HAP-1 (cell line): ENCODE measurements at places on chromosomes 4 and X.
A peak's percentile ranks its signal among the peaks of the same experiment; 100 is the strongest.

DNA sequence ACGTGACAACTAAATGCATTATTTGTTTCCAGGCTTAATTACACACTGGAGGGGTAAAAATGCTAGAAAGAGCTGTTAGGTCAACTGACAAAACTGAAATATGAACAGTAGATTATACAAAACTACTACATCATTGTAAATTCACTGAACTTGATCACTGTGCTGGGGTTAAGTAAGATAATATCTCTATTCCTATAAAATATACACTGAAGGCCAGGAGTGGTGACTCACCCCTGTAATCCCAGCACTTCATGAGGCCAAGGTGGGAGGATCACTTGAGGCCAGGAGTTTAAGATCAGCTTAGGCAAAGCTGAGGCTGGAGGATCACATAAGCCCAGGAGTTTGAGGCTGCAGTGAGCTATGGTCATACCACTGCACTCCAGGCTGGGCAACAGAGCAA is 31.8 kb upstream of the NKX6-1 start:
- DNase-seq: no peak

DNA sequence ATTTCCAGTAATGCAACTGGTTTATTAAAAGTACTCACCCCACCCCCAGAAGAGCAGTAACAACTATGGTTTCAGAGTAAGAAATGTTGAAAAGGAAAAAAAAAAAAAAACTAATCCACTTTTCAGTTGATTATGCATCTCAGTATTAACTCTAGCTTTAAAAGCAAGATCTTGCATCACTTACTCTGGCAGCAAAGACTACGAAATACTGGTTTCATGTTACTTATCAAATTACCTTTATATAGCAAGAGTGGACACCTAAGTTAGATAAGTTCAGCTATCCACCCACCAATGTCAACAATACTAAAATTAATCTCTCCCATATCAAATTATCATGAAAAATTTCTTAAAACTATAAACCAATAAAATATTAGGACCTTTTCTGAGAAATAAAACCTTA is 105.0 kb downstream of the ABCB7 start:
- DNase-seq: no peak

DNA sequence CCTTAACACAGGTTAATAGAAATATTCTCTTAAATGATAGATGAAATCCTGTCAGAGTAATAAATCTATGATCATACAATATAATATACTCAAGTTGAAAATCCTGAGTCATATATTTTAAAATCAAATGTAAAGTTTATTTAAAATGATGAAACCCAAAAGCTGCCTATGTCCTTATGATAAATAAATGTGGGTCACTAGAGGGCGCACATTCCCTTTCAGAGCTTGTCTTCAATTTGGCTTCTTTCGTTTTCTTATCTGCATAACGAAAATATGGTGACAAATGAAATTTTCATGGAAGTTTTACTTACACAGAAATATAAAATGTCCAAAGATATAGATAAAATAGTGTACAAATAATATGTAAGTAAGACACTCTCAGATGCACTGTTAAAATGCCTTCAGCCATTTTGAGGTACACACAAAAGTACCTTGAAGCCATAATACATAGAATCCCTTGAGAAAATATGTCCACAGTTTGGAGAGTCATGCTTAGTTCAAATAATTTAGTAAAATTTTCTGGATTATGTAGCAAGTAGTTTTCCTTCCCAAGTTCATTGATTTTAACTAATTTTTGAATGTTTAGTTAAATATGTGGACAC is 680.4 kb downstream of the DMD start:
- DNase-seq: peak; percentile 59

DNA sequence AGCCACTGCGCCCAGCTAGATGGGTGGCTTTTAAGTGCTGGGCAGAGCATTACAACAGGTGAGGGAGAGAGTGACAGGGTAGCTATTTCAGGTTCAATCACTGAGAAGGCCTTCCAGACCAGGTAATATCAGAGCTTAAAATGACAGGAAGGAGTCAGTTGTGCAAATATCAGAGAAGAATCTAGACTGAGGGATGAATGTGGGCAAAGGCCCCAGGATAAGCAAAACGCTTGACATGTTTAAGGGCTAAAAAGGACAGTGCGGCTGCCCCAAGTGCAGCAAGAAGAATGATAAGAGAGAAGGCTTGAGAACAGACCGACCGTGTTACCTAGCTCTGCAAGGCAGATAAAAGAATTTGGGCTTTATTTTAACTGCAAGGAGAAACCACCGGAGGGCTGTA is 18.6 kb downstream of the AADAT start:
- DNase-seq: no peak

GRCh38 chrX:40262157-40263013 is 164.6 kb upstream of the BCOR start:
- DNase-seq: no peak

DNA sequence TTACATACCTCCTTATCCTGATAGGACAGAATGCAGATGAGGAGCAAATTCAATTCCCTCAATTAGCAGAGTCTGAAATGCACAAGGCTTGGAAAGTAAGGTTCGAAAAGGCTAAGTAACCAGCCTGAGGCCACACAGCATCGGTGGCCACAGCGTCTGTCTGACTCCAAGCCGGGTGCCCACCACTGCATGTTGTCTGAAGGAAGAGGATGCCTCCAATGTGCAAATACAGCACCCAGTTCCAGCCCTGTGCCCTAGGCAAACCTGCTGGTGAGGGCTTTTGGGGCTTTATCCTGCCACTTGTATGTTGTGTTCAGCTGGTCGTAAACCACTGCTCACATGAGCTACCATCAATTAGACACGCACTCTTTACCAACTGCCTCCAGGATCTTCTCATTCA is 48.6 kb upstream of the PPP2R2C start:
- no peak for DNase-seq

GRCh38 chr4:15525080-15525479 is 55.4 kb downstream of the CC2D2A start:
- no peak for DNase-seq

GRCh38 chr4:78610546-78611214 is 59.1 kb downstream of the ANXA3 start:
- no peak for DNase-seq

DNA sequence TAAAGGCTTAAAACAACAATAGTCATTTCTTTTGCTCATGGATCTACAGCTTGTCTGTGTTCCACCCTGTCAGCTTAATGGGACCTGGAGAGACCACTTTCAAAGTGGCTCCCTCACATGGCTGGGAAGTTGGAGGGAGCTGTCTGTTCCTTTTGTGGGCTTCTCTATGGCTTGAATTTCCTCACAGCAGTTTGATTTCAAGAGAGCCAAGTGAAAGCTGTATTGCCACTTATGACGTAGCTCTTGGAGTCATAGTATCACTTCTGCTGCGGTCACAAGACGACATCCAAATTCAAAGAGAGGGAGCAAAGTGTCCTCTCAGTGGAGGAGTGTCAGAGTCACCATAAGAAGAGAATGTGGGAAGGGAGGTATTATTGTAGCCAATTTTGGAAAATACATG is 22.7 kb upstream of the ACSL1 start:
- no peak for DNase-seq

- no peak for DNase-seq
These were observed 127.4 kb downstream of the CPE start for GRCh38 chr4:165505958-165506837.

DNA sequence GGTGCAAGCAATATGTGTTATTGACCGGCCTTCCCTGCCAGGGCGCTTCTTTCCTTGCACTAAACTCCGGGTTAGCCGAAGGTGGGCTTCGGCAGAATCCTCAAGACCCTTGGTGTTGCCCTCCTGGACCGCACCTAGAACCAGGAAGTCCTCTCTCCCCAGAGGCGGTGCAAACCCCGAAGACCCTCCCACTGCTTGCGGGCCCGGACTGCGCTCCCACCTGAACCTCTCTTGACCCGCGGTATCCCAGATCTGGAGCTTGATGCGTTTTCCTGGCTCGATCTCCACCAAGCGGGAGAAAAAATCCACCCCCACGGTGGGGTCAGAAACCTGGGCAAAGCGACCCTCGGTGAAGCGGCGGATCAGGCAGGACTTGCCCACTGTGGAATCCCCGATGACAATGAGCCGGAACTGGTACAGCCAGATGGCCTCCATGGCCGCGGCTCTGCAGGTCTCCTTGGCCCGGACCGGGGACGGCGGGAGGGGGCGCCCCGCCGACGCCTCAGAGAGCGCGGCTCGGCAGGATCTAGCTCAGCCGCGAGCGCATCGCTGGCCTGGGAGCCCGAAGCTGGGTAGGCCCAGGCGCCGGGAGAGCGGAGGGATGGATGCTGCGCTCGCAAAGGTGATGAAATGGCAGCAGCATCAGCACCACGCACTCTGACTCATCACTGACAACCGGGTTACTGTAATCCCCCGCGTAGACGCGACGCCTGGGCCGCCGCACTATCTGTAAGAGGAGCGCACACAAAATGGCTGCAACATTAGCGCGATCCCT is at the start of gene RAB39B:
Gene RAB39B, minus strand, starts transcription at position 638 of the 775 bp plus-strand sequence. Its CDS starts 203 bp downstream, at position 435.
- no peak for DNase-seq

GRCh38 chrX:18643243-18643642 is 28.7 kb downstream of the RS1 start:
- no peak for DNase-seq

DNA sequence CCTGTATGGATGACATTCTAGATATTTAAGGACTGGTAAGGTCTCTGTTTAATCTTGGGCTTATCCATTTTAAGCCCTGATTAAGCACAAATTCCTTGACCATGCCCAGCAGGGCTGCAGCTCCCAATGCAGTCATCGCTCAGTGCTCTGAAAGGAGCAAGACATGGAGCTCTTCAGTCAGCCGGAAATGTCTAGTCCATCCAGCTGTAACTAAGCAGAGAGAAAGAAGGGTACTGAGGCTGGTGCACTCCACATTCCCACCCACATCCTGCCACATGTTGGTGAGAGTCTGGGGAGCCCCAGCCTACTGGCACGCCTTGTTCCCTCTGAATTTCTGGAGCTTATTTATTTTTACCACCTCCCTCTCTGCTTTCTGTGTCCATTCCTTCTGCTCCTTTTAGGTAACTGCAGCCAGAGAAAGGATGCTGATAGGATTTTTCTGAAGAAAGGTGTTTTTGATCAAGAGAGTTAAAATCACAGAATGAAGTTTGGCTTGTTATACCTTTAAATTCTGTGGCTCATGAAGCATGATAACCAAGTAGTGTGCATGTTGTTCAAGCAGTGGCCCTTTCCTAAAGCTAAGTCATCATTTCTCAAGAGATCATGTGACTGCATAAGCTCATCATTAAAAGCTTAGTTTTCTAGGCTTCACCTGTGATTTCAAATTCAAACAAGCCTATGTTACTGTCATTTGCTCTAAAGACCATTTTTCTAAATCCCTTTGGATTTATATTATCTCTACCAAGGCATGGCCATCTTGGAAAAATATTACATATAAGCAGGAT is 74.0 kb downstream of the GALNT7 start:
- no peak for DNase-seq

GRCh38 chr4:122731676-122732075 is 828 bp upstream of the BBS12 start:
- no peak for DNase-seq

DNA sequence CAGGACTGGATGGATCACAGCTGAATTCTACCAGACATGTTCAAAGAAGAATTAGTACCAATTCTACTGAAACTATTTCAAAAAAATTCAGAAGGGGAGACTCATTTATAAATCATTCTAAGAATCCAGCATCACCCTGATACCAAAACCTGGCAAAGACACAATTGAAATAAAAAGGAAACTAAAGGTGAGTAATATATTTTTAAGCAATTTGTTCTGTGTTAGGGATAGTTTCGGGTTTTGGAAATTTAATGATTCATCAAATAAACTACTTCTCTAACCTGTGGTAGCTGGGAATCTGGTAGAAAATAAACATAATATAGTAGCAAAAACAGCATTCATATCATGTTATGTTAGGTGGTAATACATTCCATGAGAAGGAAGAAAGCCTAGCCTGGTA is 662.2 kb upstream of the BOD1L1 start:
- DNase-seq: no peak
